ENCODE measurements at places on chromosomes 12 and 14. TPM values are rescaled to one million over a fixed set of nuclear protein-coding genes. Genes with fewer than 3 reads are reported as not detected.

DNA sequence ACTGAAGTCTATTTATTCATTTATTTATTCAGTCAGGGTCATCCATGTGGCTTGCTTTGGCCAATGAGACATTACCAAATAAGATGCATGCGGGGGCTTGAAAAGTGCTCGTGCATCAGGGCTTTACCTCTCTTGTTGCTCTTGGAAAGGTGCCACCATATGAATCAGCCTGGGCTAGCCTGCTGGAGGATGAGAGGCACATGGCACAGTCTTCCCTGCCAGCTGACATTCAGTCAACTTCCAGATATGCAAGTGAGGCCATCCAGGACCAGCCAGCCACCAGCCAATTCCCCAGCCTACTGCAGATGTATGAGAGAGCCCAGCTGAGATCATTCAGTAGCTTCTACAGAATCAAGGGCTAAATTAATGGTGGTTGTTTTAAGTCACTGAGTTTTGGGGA is 105.2 kb upstream of the RPH3A start:
- H3K4me3 ChIP-seq, result no peak overlapping the region

- no peaks in the 10 kb centered on the region for H3K4me1 ChIP-seq
- no peak overlapping the region for H3K27ac ChIP-seq
- peaks cover 3% of the 10 kb centered on the region for H3K27me3 ChIP-seq
- no peak overlapping the region for H3K4me3 ChIP-seq
- no peaks in the 10 kb centered on the region for H3K36me3 ChIP-seq
Measured at GRCh38 chr14:51525739-51526138, 126.0 kb upstream of the FRMD6 start.

DNA sequence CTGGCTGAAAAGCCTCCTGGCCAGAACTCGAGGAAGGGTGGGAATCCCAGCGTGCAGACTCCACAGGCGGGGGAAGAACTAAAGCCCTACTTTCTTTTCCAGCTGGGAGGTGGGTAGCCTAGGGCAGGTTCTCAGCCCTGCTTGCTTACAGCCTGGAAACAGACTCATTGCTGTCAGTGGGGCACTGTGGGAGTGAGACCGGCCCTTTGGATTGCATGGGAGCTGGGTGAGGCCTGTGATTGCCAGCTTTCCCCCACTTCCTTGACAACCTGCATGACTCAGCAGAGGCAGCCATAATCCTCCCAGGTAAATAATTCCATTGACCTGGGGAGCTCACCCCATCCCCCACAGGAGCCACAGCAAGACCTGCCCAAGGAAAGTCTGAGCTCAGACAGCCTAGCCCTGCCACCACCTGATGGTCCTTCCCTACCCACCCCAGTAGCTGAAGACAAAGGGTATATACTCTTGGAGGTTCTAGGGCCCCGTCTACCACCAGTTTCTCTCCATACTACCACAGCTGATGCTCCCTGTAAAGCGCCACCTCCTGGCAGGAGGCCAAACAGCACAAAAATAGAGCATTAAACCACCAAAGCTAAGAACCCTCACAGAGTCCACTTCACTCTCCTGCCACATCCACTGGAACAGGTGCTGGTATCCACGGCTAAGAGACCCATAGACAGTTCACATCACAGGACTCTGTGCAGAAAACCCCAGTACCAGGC is 294.1 kb downstream of the SEC23A start:
- no peaks in the 10 kb centered on the region for H3K36me3 ChIP-seq
- no peak for DNase-seq
- H3K4me1 ChIP-seq, result no peaks in the 10 kb centered on the region
- no peak overlapping the region for H3K27ac ChIP-seq
- H3K4me3 ChIP-seq, result no peak overlapping the region

DNA sequence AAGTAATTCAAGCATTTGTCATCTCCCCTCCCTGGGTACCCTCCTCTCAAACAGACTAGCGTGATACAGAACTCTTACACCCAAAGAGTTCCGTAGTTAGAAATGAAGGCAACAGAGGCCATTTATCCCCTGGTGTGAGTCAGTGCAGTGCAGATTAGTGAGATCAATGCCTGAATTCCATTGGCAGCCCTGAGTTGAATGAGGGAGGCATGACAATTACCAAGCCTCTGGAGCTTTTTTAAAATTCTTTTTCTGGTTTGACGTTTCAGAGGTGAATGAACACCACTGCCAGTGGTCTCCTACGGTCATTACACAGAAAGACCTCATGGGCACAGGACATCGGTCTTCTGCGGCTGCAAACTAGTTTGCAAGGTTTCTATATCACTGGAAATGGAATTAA is 94.4 kb downstream of the PRIMA1 start:
- H3K4me1 ChIP-seq, result no peaks in the 10 kb centered on the region
- DNase-seq, result no peak
- no peak overlapping the region for H3K4me3 ChIP-seq
- no peak overlapping the region for H3K27ac ChIP-seq

DNA sequence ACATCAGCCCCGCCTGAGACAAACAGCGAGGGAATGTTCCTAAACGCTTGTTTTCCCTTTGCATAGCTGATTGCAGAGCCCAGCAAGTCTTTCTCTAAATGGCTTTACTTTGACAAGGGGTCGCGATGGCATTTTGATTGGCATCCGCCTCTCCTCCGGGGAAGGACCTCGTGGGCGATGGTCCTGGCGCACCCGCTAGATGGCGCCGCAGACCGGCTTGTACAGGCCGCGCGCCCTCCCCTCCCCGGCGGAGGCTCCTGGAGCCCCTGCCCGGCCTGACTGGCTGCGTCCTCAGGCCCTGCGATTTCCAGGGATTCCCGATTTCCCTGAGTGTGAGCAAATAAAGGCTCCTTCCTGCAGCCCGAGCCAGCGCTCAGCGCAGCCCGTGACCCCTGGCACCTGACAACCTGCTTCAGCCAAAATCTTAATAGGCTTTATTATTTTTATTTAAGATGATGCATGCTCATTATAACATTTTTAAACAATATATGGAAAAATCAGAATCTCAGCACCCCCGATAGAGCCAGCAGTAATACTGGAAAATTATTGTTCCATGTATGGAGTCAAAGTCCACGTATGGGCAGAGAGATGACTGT is 468.3 kb downstream of the AACS start:
- peaks cover 2% of the 10 kb centered on the region for H3K27me3 ChIP-seq
- H3K4me3 ChIP-seq, result no peak overlapping the region
- no peak for DNase-seq
- no peak overlapping the region for H3K27ac ChIP-seq
- H3K4me1 ChIP-seq, result no peaks in the 10 kb centered on the region

- H3K4me3 ChIP-seq, result no peak overlapping the region
- H3K27me3 ChIP-seq, result peaks cover 5% of the 10 kb centered on the region
- H3K36me3 ChIP-seq, result no peaks in the 10 kb centered on the region
- DNase-seq, result no peak
- no peak overlapping the region for H3K27ac ChIP-seq
- H3K4me1 ChIP-seq, result no peaks in the 10 kb centered on the region
Measured at GRCh38 chr12:115755725-115756085, 521.8 kb downstream of the MED13L start.

KLHL33 gene
- total RNA-seq, result 0.05 TPM

OR6C2 gene
- not detected for total RNA-seq
